ENCODE measurements at places on chromosomes 3 and 15.

- DNase-seq: no peak
Observed at GRCh38 chr3:195254454-195255175, 16.3 kb downstream of the XXYLT1 start.

DNA sequence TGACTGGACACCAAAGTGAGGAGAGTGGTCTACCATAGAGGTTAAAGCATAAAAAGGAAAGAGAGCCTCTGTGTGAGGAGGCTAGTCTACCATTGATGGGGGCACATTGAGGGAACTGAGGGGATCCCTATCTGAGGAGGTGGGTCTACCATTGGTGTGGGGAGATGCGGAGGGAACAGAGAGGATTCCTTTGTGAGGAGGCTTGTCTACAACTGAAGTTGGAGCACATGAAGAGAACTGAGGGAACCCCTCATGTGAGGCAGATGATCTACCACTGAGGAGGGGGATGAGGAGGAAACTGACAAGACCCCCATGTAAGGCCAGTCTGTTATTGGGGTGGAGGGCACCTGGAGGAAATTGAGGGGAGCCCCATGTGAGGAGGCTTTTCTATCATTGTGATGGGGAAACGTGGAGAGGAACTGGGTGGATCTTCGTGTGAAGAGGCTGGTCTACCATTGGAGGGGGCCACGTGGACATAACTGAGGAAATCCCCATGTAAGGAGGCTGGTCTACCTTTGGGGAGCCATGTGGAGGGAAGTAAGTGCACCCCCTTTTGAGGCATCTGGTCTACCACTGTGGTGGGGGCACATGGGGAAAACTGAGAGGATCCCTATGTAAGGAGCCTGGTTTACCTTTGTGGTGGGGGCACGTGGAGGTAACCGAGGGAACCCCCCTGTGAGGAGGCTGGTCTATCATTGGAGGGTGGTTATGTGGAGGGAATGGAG, 160.1 kb downstream of the FBLN2 start:
- DNase-seq: no peak

GRCh38 chr3:59483191-59483590, 433.4 kb upstream of the CFAP20DC start:
- DNase-seq: no peak

DNA sequence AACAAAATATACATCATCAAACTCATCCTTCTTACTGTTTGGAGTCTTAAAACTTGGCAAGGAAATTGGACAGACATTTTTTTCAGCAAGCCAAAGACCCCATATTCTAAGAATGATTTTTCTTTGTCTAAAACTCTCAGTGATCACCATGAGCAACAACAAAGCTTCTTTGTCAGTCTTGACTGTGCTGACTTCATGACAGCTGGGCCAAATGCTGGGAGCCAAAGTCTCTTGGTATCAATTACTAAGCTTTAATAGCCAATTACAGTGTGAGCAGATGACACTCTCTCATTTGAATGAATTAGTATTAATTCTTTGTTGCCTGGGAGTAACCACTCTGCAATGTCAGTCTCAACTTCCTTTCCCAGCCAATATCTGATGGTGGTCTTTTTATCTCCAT, 48.1 kb upstream of the GK5 start:
- no peak for DNase-seq

DNA sequence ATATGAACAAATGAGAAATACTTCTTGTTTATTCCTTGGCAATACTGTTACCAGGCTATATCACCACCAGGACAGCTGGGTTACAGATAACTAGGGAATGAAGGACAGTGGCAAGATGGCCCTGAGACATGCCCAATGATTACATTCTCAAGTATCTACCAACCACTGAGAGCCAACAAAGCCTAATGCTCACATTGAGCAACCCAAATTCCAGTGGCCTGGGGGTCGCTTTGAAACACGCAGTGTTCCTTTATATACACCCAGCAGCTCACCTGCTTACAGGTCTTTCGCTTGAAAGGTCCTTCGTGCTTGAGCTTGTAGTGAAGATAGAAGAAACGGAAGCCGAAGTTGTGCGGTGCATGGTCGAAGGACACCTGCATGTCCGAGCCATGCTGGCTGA, 45.1 kb downstream of the SPATA12 start:
- DNase-seq: no peak

GRCh38 chr15:91694131-91694830, 159.2 kb upstream of the SLCO3A1 start:
- DNase-seq: no peak

GRCh38 chr3:48187579-48188265, 495 bp downstream of the CDC25A start:
- no peak for DNase-seq

- DNase-seq: no peak
Observed at GRCh38 chr15:85091990-85092389, 110.3 kb downstream of the PDE8A start.

Measured in amniotic epithelial cell (primary cell).